Type B pancreatic cell (in vitro differentiated cells): ENCODE measurements at places on chromosomes 1 and 21. TPM values are rescaled to one million over a fixed set of nuclear protein-coding genes. Genes with fewer than 3 reads are reported as not detected.

- no peak overlapping the region for H3K4me3 ChIP-seq
- H3K27ac ChIP-seq, result no peak overlapping the region
- peaks cover 16% of the 10 kb centered on the region for H3K4me1 ChIP-seq
- H3K36me3 ChIP-seq, result peaks cover 5% of the 10 kb centered on the region
- no peak for DNase-seq
These were observed 5.2 kb downstream of the ADPRS start for GRCh38 chr1:36093929-36094328.

DNA sequence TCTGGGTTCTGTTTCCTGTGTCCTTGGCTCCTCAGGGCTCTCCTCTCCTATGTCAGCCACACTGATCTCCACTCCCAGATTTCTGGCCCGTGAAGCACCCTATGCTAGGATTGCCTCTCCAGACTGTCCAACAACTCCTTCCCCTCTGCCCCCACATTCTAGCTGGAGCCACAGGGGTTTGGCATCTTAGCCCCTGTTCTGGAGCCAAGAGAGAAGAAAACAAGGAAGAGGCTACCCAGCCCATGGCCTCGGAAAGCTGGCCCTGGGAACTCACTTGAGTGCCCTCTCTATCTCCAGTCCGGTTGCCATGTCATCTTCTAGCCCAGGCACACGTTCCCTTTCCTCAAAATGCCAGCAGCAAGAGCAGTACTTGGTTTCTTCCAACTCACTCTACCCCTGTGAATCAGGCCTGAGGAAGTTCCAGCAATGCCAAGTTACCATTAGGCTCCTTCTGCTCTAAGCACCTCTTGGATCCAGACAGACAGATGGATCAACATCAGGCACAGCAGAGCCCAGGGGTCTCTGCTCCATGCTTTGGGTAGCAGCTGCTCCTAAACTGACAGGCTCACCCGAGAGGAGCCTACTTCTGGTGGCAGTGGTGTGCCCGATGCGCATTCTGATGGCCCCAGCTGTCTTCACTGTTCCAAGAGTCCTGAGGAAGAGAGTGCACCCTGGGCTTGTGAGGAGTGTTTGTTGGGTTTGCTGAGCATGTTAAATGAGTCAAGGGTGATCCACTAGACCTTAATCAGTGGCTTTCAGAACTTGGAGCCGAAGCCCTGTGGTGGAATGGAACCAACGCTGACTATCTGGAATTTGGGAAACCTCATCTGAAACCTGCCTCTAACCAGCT lies 11.6 kb upstream of the GPR61 start:
- H3K36me3 ChIP-seq, result no peaks in the 10 kb centered on the region
- H3K27me3 ChIP-seq, result peaks cover 20% of the 10 kb centered on the region
- H3K4me3 ChIP-seq, result no peak overlapping the region
- no peak overlapping the region for H3K27ac ChIP-seq

- peaks cover 51% of the 10 kb centered on the region for H3K4me1 ChIP-seq
- H3K27ac ChIP-seq, result peak overlapping the region; percentile 88
- H3K4me3 ChIP-seq, result no peak overlapping the region
- H3K27me3 ChIP-seq, result no peaks in the 10 kb centered on the region
- peaks cover 5% of the 10 kb centered on the region for H3K36me3 ChIP-seq
- DNase-seq, result no peak
These were observed 74.2 kb upstream of the MACF1 start for GRCh38 chr1:39130325-39130724.

- H3K4me1 ChIP-seq, result no peaks in the 10 kb centered on the region
- H3K4me3 ChIP-seq, result no peak overlapping the region
- peaks cover 11% of the 10 kb centered on the region for H3K27me3 ChIP-seq
- H3K27ac ChIP-seq, result no peak overlapping the region
- no peak for DNase-seq
These were observed 56.2 kb downstream of the FCRL5 start for GRCh38 chr1:157496121-157496526.

DNA sequence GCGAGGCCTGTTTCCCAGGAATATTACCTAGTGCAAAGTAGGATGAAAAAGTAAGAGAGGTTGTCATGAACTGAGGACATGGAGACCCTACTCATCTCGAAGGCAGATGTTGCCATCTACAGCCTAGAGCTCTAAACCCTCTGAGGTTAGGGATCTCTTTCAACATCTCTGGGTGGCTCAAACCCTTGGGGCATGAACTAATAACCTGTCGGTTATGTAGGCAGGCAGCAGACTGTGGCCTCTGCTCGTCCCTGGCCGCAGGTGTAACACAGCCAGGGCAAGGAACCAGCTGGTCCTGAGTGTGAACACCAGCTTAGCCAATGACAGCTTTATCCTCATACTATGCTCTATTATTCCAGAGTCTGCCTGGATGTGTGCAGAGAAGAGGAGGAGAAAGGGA lies 13.2 kb downstream of the CAPZB start:
- H3K4me1 ChIP-seq, result peaks cover 53% of the 10 kb centered on the region
- H3K27me3 ChIP-seq, result no peaks in the 10 kb centered on the region
- H3K36me3 ChIP-seq, result peaks cover 11% of the 10 kb centered on the region
- peak overlapping the region; percentile 44 for H3K27ac ChIP-seq
- DNase-seq, result no peak
- peak overlapping the region; percentile 46 for H3K4me3 ChIP-seq

DNA sequence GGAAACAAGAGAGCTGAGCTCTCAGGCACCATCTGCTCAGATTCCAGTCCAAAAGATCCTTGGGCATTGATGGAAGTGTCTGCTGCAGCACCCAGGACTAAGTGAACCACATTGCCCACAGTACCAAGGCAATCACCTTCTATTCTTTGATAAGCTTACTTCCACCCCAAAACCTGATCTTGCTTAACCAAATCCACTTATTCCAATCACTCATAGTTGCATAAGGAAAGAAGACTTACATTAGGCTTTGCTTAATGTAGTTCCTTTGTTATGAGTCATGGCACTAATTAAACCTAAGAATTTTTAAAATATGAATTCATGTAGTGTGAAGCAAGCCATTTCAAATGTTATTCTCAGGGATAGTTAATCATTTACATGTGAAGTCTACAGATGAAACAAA lies 84.5 kb downstream of the UCHL5 start:
- DNase-seq, result no peak
- H3K4me1 ChIP-seq, result no peaks in the 10 kb centered on the region
- no peak overlapping the region for H3K4me3 ChIP-seq
- no peaks in the 10 kb centered on the region for H3K36me3 ChIP-seq
- no peak overlapping the region for H3K27ac ChIP-seq

GRCh38 chr21:22584308-22584707 lies 1586.1 kb downstream of the NCAM2 start:
- H3K36me3 ChIP-seq, result no peaks in the 10 kb centered on the region
- H3K4me3 ChIP-seq, result no peak overlapping the region
- DNase-seq, result no peak
- H3K4me1 ChIP-seq, result no peaks in the 10 kb centered on the region

GRCh38 chr1:54417123-54417522 lies 10.9 kb upstream of the SSBP3 start:
- peak overlapping the region; percentile 2 for H3K27ac ChIP-seq
- H3K27me3 ChIP-seq, result peaks cover 7% of the 10 kb centered on the region
- no peak for DNase-seq

GRCh38 chr1:85549244-85549643 lies 31.3 kb upstream of the CCN1 start:
- H3K27ac ChIP-seq, result no peak overlapping the region
- no peaks in the 10 kb centered on the region for H3K27me3 ChIP-seq
- H3K4me1 ChIP-seq, result peaks cover 12% of the 10 kb centered on the region
- no peak for DNase-seq
- no peaks in the 10 kb centered on the region for H3K36me3 ChIP-seq
- H3K4me3 ChIP-seq, result no peak overlapping the region

GRCh38 chr1:103387898-103388297 lies 137.6 kb upstream of the RNPC3 start:
- no peak overlapping the region for H3K4me3 ChIP-seq
- no peaks in the 10 kb centered on the region for H3K27me3 ChIP-seq
- no peaks in the 10 kb centered on the region for H3K36me3 ChIP-seq
- no peaks in the 10 kb centered on the region for H3K4me1 ChIP-seq
- H3K27ac ChIP-seq, result no peak overlapping the region

DNA sequence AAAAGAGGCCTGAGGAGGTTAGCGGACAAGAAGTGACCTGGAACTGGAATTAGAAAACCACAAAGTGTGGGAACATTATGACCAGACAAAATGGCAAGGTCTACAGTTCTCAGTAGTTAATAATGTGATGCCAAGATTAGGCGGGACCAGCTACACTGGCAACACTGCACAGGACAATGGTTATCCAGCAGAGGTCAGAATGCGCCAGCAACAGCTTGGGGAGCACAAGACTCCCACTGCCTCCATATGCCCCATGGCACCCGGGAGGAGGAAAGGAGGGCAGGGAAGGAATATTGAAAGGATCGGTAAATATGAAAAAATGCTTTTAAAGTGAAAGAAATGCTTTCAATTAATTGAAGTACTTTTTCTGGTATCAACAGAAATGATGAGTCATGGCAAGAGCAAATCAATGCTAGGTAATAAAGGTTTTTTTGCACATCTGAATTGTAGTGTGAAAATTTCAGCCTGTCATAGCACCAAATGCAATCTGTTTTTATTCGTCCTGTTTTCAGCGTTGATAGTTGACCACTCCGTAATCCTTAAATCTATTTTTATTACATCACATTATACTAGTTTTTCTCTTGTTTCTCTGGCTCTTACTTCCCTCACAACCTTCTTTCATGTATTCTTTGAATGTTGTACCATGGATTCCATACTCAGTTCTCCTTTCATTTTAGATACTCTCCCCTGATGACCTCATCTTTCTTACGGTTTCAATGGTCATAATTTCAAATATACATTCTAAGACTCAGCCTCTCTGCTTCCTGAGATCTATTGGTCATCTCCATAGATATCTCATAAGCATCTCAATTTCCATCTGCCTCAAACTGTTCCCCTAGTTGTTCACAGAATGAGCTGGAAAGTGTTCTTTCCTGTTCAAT lies 30.7 kb downstream of the VCAM1 start:
- H3K27ac ChIP-seq, result no peak overlapping the region
- H3K36me3 ChIP-seq, result no peaks in the 10 kb centered on the region
- H3K4me1 ChIP-seq, result no peaks in the 10 kb centered on the region

GRCh38 chr1:203676455-203676854 lies 49.8 kb downstream of the ATP2B4 start:
- H3K27me3 ChIP-seq, result no peaks in the 10 kb centered on the region
- DNase-seq, result no peak
- no peak overlapping the region for H3K4me3 ChIP-seq
- peaks cover 21% of the 10 kb centered on the region for H3K36me3 ChIP-seq
- H3K4me1 ChIP-seq, result peaks cover 55% of the 10 kb centered on the region
- H3K27ac ChIP-seq, result peak overlapping the region; percentile 46

- no peak for DNase-seq
- H3K27me3 ChIP-seq, result no peaks in the 10 kb centered on the region
- H3K4me1 ChIP-seq, result no peaks in the 10 kb centered on the region
- H3K4me3 ChIP-seq, result no peak overlapping the region
These were observed 143.8 kb downstream of the TNFSF18 start for GRCh38 chr1:172906778-172907592.

GRCh38 chr1:168572633-168573032 lies 3.8 kb upstream of the XCL1 start:
- H3K27ac ChIP-seq, result no peak overlapping the region
- no peak for DNase-seq
- no peak overlapping the region for H3K4me3 ChIP-seq
- no peaks in the 10 kb centered on the region for H3K4me1 ChIP-seq

GRCh38 chr1:25890239-25891034 lies 14.9 kb upstream of the PAQR7 start:
- no peaks in the 10 kb centered on the region for H3K27me3 ChIP-seq
- H3K36me3 ChIP-seq, result peaks cover 3% of the 10 kb centered on the region
- peak overlapping the region; percentile 73 for H3K4me3 ChIP-seq
- no peak for DNase-seq
- H3K4me1 ChIP-seq, result peaks cover 37% of the 10 kb centered on the region

DNA sequence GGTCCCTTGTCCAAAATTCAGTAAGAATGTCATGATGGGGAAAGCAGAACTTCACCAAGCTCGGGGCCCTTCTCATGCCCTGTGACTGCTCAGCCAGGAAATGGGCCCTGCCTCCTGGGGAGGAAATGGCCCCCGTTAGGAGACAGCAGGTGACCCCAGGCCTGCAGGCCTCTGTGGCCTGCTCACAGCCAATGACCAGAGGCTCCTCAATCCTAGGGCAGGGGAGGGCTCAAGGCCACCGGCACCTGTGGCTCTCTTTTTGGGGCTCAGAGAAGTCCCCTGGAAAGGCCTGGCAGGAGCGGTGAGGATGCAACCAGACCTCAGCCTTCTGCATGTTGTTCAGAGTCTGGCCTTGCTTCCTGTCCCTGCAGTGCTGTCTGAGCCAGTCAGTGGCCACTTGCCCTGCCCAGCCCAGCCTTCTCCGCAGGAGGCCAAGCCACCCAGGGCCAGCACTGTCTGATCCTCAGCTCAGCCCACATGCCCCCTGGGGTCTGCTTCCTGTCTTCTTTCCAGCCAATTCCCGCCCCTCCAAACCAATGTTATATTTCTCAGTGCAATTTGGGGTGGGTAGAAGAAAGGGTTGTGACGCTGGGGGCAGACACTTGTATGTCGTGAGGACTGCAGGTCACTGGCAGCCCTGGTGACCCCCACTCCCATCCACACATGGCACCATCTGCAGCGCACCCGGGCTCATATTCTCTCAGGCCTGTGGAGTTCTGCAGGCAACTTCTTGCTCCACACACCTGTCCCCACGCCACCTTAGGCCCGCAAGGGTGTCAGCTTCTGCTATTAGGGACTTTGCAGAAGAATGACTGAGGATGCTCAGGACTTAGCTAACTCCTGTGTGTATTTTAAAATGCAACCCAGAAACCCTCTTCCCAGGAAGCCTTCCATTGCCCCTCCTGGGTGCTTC lies 83.6 kb downstream of the ITPKB start:
- no peak overlapping the region for H3K27ac ChIP-seq
- H3K36me3 ChIP-seq, result no peaks in the 10 kb centered on the region
- H3K4me3 ChIP-seq, result no peak overlapping the region
- H3K27me3 ChIP-seq, result no peaks in the 10 kb centered on the region
- H3K4me1 ChIP-seq, result peaks cover 46% of the 10 kb centered on the region

DNA sequence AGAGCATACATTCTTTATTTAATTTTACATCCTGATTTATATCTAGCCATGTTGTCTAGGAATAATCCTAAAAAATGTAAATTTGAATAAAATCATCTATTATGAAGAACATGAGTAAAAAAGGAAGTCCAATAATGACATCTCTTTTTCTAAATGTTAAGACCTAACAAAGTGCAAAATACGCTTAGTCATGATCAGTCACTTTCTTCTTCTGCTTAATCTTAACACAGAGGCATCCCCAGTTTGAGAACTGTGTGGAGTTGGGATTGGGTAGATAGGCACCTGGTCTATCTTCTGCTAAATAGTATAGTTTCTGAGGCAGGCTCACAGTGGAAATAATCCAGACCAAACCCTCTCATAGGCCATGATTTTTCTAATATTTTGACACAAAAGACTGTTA lies 311.7 kb upstream of the LRRC7 start:
- no peak for DNase-seq
- no peak overlapping the region for H3K27ac ChIP-seq
- no peaks in the 10 kb centered on the region for H3K4me1 ChIP-seq
- H3K4me3 ChIP-seq, result no peak overlapping the region
- H3K36me3 ChIP-seq, result no peaks in the 10 kb centered on the region
- peaks cover 6% of the 10 kb centered on the region for H3K27me3 ChIP-seq

The OR2G3 gene
- not detected in 2 replicates for total RNA-seq

The MLLT11 gene
- 9.0 and 17.0 TPM in 2 replicates for total RNA-seq

The RHCE gene
- 0.39 and 0.88 TPM in 2 replicates for total RNA-seq

The FAM151A gene
- total RNA-seq, result 0.39 and 5.8 TPM in 2 replicates

The OR11L1 gene
- total RNA-seq, result not detected in 2 replicates

The RXRG gene
- 0.98 and 5.8 TPM in 2 replicates for total RNA-seq

The GBP6 gene
- total RNA-seq, result 0.14 and 0.29 TPM in 2 replicates

The TMEM125 gene
- total RNA-seq, result 19.8 and 51.7 TPM in 2 replicates
